ENCODE measurements at places on chromosomes 1 and 21.

GRCh38 chr1:230326971-230327891 lies 98.9 kb downstream of the PGBD5 start:
- DNase-seq = no peak
- no peak overlapping the region for H3K27ac ChIP-seq
- no peaks in the 10 kb centered on the region for H3K36me3 ChIP-seq
- no peaks in the 10 kb centered on the region for H3K27me3 ChIP-seq
- H3K4me1 ChIP-seq = no peaks in the 10 kb centered on the region

DNA sequence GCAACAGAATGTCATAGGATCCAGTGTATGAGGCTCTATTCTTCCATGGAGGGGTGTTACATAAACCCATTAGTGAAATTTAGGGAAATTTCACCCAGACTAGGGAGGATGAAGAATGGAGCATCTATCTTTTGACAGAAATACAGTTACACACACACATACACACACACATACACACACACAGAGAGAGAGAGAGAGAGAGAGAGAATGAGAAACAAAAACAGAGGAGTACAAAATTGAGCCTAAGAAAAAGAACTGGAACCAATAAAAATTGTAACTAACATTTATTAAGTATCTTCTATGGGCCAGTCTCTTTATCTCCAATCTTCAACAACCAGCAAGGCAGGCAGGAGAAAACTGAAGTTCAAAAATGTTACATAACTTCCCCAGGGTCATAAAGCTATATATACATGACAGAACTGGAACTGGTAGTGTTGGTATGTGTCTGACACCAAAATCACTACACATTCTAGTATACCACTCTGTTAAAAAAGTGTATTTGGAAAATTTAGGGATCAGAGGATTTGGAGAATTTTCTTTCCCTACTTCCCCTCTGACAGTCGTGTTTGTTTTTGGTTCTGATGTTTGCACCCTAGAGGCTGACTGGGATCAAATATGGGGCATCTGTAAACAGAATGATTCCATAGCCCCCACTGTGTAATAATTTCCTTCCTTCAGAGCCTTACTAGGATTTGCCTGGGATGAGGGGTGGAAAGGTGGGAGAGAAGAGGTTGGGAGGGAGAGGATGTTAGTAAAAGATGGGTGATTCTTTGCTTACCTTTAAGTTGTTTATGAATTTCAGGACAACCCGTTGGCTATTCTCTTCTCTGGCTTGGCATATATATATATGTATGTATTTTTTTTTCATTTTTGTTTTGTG lies 1.0 kb upstream of the ZFYVE9 start:
- H3K27me3 ChIP-seq = peaks cover 34% of the 10 kb centered on the region
- peaks cover 18% of the 10 kb centered on the region for H3K4me1 ChIP-seq
- peak; percentile 20 for DNase-seq

GRCh38 chr1:217053676-217054075 lies 330.4 kb upstream of the ESRRG start:
- no peaks in the 10 kb centered on the region for H3K4me1 ChIP-seq
- H3K27me3 ChIP-seq = no peaks in the 10 kb centered on the region
- DNase-seq = no peak

GRCh38 chr1:79679916-79680315 lies 673.4 kb upstream of the ADGRL4 start:
- no peaks in the 10 kb centered on the region for H3K27me3 ChIP-seq
- H3K4me3 ChIP-seq = no peak overlapping the region

DNA sequence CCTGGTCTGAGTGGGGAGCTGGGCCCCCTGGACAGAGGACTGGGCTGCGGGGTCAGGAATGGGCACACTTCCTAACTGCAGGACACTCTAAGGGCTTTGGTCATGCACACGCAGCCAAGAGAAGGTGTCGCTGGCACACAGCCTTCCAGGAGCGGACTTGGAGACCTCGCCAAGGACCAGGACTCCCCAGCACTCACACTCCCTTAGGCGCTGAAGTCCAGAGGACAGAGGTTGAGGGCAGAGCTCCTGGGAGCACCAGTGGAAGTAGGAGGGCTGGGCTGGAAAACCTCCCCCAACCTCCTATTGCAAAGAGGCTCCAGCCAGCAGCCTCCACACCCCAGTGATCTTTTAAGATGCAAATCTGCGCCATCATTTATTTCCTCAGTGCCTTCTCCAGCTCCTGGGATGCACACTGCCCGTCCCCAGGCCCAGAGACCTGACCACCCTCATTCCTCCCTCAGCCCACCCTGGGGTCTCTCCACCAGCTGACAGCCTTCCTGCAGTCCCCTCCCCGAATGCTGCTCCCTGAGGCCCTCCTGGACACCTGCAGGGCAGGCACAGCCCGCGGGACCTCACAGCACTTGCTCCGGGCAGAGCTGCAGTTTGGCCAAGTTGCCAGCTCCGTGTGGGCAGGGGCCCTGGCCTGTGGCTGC lies 3.0 kb downstream of the TSPEAR start:
- no peak overlapping the region for H3K4me3 ChIP-seq
- H3K27ac ChIP-seq = no peak overlapping the region
- DNase-seq = no peak
- H3K4me1 ChIP-seq = peaks cover 9% of the 10 kb centered on the region
- H3K27me3 ChIP-seq = peaks cover 86% of the 10 kb centered on the region

GRCh38 chr1:150236614-150237100 lies 745 bp upstream of the ANP32E start:
- H3K36me3 ChIP-seq = no peaks in the 10 kb centered on the region
- DNase-seq = no peak
- H3K27me3 ChIP-seq = no peaks in the 10 kb centered on the region
- peak overlapping the region; percentile 98 for H3K27ac ChIP-seq
- peaks cover 23% of the 10 kb centered on the region for H3K4me1 ChIP-seq

DNA sequence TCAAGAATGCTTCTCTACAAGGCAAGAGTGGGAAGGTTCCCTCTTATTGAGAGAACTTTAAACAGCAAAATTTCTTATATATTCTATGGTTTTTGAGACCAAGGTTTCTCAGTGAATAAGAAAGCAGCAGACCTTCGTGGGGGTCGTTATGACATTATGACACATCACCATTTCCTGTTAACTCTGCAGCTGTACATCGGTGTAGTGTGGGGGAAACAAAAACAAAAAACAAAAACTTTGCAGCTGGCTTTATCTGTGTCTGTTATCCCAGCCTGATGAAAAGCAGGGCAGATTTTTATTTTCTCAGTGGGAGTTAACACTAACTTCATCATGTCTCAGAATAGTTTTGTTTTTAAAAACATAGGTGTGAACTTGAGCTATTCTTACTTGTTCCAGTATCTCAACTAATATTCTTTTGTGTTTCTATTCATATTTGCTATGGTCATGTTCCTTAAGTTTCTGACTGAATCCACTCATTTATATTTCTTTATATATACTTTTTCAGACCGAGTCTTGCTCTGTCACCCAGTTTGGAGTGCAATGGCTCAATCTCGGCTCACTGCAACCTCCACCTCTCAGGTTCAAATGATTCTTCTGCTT lies 2.1 kb downstream of the SDE2 start:
- no peak for DNase-seq
- H3K27ac ChIP-seq = no peak overlapping the region
- peaks cover 42% of the 10 kb centered on the region for H3K4me1 ChIP-seq
- no peak overlapping the region for H3K4me3 ChIP-seq
- H3K27me3 ChIP-seq = no peaks in the 10 kb centered on the region
- peaks cover 49% of the 10 kb centered on the region for H3K36me3 ChIP-seq

GRCh38 chr1:69824932-69825331 lies 257.2 kb downstream of the LRRC7 start:
- no peak for DNase-seq
- H3K27me3 ChIP-seq = no peaks in the 10 kb centered on the region
- H3K36me3 ChIP-seq = no peaks in the 10 kb centered on the region

GRCh38 chr1:32014948-32015273 lies 1.2 kb downstream of the KHDRBS1 start:
- H3K27ac ChIP-seq = peak overlapping the region; percentile 96
- no peaks in the 10 kb centered on the region for H3K27me3 ChIP-seq
- peaks cover 27% of the 10 kb centered on the region for H3K4me1 ChIP-seq
- H3K36me3 ChIP-seq = no peaks in the 10 kb centered on the region
- DNase-seq = no peak

- no peaks in the 10 kb centered on the region for H3K27me3 ChIP-seq
- H3K27ac ChIP-seq = no peak overlapping the region
- H3K36me3 ChIP-seq = no peaks in the 10 kb centered on the region
- peaks cover 42% of the 10 kb centered on the region for H3K4me1 ChIP-seq
- DNase-seq = peak; percentile 80
Observed at GRCh38 chr1:1906185-1907097, 8.6 kb upstream of the CALML6 start.

Measured in B cell (primary cell).